ENCODE measurements at places on chromosomes 12 and 14. TPM values are rescaled to one million over a fixed set of nuclear protein-coding genes. Genes with fewer than 3 reads are reported as not detected.
A peak's percentile ranks its signal among the peaks of the same experiment; 100 is the strongest.

DNA sequence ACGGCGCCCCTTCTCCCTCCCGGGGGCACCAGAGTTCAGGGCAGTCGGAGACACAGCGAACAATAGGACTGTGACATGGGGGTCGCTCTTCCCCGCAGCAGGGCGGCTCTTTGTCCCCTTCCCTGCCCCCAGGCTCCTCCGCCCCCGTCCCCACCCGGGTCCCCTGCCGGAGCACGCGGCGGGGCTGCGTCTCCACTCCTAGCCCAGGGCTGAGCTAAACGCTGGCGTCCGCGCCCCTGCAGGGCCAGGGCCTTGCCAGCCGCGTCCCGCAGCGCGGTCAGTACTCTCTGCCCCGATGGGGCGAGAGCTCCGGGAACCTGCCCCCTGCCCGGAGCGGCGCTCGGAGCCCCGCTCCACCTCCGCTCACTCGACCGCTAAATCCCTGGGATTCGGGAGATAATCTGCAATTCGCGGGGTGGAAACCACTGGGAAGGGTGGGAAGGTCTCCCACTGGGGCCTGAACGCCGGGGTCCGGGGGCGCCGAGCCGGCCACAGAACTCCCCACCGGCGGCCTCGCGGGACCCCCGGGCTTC is 825 bp upstream of the CCDC85C start:
- DNase-seq, result no peak

GRCh38 chr12:94982456-94982855 is 21.0 kb downstream of the NDUFA12 start:
- DNase-seq, result no peak

DNA sequence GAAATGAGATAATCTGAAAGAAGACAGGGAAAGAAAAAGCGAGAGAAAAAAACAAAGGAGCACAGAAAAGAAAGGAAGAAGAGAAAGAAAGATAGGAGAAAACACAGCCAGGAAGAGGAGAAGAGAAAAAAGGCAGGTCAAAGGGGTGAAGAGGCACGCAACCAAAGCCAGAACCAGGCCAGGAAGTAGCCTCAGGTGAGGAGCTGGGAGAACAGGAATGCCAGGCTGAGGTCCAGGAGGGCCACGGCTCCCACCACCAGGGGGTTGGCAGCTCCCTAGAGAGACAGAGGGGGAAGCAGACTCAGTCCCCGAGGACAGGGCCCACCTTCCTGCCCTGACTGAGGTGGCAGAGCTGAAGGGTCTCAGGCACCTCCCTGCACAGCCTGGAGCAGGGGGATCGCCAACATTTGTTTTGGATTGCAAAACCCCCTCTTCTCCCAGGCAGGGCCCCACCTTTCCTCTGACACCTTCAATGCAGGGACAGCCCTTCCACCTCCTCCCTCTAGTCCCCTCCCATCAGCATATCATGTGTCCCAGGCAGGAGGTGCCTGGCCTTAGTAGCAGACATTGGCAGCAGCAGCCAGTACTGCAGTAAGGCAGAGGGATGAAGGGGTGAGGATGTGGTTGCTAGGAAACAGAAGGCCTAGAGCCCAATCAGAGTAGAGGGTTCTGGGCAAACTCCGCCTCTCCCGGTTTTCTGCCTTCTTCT is 2.0 kb upstream of the AP1G2 start:
- no peak for DNase-seq

DNA sequence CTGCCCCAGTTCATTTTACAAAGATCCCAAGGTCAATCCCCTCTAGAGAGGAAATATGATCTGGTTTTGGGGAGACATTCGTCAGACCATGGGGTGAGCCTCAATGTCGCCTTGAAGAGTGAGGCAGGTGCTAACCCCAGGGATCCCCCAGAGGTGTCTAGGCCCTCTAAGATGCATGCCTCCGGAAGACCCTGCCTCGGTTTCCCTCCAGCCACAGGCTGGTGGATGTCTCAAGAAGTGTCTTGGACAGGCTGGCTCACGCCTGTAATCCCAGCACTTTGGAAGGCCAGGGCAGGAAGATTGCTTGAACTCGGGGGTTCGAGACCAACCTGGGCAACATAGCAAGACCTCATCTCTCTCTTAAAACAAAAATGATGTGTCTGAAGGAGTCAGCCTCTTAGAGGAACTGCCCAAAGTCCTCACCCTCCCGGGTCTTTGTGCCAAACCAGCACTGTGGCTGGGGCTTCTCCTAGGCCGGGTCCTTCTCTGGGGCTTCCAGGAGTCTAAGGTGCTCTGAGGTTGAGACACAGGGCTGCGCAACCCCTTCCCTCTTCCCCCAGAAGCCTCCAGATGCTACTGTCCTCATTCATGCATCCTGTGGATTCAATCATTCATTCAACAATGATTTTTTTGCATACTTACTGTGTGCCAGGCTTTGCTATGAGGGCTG is 24.7 kb upstream of the BEGAIN start:
- no peak for DNase-seq

GRCh38 chr12:94706250-94706661 is 55.9 kb upstream of the TMCC3 start:
- no peak for DNase-seq

DNA sequence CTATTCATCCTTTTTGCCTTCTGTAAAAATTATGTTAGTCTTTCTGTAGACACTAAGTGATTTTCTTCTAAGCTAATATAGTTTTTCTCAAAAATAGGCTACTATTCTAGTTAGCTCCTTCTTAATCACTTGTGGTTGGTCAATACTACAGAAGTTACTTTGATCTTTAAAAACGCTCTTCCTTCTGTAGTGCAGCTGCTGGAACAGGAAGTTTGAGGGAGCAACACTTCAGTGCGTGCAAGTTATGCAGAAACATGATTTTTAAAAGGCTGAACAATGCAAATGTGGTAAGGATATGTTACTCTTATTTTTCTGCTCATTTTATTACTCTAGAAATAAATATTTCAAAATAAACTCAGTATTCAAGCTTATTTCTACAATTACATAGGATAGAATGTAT is 11.1 kb upstream of the RERGL start:
- DNase-seq, result no peak

DNA sequence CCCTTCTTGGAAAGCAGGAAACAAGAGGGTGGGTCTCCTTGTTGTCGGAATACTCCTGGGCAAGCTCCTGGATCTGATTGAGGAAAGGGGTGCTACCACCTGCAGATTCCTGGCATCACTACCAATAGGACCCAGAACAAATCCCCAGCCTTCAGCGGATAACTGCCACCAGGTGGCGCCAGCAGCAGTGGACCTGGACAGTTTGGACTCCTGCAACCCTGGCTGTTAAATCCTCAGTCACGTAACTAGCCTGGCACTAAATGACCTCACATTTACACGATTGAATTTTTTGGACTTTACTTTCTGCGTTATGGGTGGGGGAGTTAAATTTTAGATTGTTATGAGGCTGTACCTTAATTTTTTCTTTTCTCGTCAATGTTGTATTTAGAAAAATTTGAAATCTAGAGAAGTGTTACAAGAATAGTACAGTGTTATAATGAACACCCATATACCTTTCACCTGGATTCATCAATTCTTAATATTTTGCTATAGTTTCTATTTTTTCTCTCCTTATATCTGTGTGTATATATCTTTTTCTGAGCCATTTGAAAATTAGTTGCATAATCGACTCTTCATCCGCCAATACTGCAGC is 95.6 kb downstream of the GAS2L3 start:
- DNase-seq, result peak; percentile 61

DNA sequence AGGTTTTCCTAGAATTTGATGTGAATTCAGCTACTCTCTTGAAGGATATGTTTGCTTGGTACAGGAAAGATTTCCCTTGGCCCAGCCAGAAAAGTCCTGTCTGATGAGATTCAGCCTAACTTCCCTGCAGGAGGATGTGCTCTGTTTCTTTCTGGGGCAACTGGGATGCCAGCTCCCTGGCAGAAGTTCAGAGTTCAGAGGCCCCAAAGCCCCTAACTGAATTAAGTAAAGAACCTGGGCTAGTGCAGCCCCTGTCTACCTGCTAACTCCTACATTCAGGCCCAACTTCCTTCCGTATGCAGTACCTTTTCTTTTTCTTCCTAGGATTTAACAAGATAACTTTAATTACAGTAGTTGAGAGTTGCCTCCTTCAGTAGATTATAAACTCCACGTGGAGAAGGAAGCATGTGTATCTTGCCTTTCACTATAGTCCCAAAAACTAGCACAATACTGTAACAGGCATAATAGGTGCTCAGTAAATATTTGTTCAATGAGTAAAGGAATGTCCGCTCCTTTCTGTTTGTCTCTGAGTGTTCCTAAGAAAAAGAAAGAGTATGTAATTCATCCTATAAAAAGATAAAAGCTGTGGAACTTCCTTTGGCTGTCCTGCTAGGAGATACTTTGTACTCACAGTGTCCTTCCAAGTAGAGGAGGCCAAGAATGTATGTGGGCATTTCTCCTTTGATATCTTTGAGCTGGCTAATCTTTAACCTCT is 141.0 kb downstream of the SLC8A3 start:
- no peak for DNase-seq

- peak; percentile 82 for DNase-seq
Measured at GRCh38 chr12:128969480-128970055, 116.3 kb downstream of the GLT1D1 start.

GRCh38 chr14:55075628-55076175 is 24.3 kb downstream of the MAPK1IP1L start:
- no peak for DNase-seq

GRCh38 chr12:123145211-123145610 is 5.7 kb downstream of the PITPNM2 start:
- no peak for DNase-seq

DNA sequence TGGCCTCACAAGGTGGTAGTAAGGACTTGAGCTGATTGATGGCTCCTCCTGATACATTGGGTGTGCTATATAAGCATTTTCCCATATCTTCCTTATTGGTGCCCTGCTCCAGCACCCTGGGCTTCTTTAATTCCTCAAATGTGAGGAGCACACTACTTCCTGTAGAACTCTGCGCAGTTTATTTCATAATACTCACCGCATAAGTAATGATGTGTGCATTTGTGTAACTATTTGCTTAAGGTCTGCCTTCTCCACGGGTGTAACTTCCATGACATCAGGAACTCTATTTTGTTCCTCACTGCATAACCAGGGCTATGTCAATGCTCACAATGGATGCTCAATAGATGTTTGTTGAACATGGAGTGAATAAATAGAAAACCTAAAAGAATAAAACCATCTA is 392.2 kb downstream of the SEC23A start:
- DNase-seq, result no peak

- peak; percentile 23 for DNase-seq
Measured at GRCh38 chr14:97458661-97459579, 661.7 kb downstream of the VRK1 start.

DNA sequence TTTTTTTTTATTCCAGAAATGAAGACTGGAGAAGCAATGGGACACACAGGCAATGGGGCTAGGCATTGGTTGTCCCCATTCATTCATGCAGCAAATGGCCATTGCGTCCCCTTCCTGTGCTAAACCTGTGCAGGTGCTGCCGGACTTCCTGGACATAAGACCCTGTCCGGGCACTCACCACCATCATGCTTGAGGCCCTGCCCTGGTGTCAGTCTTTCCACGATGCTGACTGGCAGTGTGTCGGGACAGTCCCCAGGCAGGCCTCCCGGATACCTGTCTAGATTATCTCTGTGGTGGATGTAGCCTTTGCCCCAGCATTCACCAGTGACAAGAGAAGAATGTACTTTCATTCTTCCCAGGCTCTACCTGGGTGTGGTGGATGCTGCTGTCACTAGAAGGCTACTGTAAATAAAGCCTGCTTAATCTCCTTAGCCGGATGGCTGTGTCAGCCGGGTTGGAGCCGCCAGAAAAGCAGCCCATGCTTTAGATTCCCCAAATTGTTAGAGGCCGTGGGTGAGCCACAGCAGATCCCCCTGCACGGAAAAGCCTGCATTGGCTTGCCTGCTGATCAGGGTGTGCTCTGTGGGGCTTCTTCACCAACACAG is 94.5 kb upstream of the PARP11 start:
- DNase-seq, result no peak

LALBA gene
- total RNA-seq, result not detected

SPATS2 gene
- 24.5 TPM for total RNA-seq

KLRC4 gene
- total RNA-seq, result not detected

Measured in H1 (cell line).